ENCODE measurements at places on chromosomes 16 and 17. TPM values are rescaled to one million over a fixed set of nuclear protein-coding genes. Genes with fewer than 3 reads are reported as not detected.

DNA sequence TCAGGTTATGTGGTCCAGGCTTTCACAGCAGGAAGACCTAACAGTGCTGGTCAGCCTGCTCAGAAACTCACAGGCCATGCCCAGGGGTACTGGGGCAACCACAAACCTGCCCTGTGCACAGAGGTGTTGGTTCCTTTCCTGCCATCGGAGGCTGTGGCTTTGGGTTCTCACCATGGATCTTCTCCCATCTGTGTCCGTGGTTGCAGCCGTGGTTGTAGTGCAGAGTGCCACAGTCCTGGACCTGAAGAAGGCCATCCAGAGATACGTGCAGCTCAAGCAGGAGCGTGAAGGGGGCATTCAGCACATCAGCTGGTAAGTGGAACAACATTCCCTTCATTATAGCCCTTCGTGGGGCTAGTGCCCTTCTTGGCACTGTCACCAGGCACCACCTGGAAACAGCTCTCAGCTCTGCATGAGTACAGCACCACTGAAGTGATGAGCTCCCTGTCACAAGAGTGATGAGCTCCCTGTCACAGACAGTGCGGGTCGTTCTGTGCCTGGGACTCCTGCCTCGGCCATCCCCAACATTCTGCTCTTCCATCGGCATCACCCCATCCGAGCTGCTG is 2.0 kb downstream of the SNRNP25 start:
- no peak for DNase-seq

DNA sequence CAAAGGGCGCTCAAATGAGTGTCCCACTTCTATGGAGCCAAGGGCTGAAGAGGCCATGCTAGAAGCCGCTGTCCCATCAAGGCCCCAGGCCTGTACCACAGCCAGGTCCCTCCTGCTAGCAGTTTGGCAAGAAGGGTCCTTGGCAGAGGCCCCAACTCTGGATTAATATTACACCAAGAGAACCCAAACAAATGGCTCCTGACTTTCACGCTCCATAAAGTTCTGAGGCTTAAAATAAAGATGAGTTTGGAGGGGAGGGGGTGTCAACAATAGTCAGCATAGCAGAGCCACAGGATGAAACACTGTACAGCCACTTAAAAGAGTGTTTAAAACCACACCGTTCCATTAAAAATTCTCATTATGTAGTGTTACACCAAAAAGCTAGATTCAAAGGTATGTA is 30.5 kb downstream of the CUEDC1 start:
- no peak for DNase-seq

DNA sequence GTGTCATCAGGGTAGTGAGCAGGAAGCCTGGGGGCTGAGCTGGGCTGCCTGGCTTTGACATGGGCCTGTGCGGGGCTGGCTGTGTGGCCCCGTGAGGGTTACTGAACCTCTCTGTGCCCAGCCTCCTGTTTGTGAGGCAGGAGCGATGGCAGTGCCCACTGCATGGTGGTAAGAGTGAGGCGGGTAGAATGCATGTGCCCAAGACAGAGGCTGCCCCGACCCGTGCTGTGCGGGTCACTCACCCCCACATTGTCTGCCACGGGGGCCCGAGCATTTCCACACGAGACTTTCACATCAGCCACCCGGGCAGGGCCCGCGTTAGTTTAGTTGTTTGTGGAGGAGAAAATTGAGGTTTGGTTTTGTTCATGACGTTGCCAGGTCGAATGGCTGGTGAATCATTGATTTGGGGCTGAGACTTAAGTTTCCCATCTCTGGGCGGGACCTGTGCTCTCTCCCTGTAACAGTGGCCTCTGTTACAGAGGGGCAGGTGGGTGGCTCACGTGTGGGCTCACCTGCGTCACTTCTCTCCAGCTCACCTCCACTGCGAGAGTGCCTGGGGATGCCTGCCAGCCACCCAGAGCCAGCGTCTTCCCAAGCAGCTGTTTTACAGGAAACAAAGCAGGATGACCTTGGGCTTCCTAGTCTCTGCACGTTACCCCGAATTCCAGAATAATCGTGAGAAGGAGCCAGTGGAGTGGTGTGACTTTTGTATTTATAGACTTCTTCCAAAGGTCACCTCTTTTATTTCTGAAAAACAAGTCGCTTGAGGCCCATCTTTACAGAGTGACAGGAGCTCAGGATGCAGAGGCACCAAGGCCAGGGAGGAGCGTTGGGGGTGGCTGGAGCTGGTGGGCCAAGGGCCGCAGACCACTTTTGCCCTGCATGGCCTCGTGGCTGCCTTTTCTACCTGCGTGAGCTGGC is 150.6 kb downstream of the RPTOR start:
- no peak for DNase-seq

Gene SDR42E2
- not detected for total RNA-seq

Gene TMEM88
- not detected for total RNA-seq
